ENCODE measurements at places on chromosomes 7 and 10. TPM values are rescaled to one million over a fixed set of nuclear protein-coding genes. Genes with fewer than 3 reads are reported as not detected.

DNA sequence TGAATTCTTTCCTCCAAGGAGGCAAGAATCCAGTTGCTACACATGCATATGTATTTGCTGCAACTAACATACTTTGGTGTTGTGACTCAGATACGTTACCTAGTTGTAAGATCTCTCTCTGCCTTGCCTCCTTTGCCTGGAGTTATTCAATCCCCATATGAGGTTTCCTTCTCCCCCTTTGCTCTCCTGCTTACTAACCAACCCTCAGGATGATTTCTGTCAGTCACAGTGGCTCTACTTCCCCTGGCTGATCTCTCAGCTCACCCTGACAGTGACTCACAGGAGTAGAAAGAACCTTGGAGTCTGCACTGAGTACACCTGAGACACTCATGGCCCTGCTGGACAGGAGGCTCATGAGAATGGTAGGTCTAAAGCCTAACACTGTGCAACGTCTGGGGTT, 92.0 kb downstream of the TMEM106B start:
- peak; percentile 50 for DNase-seq

MAT1A gene
- total RNA-seq = not detected

DNA sequence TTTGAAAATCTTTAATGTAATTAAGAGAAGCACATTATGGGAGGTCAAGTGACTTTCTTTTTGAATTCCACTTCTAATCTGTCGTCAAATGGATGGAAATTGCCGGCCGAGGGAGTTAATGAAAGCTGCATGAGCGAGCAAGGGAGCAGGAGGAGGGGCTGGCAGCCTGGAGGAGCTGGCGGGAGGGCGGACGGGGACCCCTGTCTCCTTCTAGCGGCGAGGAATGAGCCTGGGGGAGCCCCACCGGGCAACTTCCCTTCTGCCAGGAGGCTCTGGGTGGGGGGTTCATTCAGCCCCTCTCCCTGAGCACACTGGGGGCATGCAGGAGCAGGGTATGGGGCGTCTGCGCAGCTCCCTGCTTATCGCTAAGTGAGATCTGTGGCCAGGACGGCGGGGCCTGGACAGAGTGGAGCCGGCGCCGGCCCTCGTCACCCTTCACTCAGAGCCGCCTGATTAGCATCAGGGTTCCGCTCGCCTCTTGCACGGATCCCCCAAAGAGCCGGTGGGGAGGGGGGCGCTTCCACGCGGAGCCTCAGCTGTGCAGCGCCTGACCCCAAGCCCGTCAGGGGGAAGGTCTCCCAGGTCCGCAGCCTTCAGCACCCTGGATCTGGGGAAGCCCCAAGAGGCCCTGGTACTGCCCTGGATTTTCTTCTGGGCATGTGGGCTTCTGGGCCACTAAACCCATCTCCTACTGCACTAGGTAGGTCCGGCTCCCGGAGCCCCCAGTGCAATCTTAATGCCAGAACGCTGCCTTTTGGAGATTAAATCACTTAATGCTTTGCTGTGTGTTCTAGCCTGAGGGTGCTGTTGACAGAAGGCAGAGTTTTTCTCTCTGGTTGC, 680.8 kb downstream of the LRMDA start:
- DNase-seq = no peak

DNA sequence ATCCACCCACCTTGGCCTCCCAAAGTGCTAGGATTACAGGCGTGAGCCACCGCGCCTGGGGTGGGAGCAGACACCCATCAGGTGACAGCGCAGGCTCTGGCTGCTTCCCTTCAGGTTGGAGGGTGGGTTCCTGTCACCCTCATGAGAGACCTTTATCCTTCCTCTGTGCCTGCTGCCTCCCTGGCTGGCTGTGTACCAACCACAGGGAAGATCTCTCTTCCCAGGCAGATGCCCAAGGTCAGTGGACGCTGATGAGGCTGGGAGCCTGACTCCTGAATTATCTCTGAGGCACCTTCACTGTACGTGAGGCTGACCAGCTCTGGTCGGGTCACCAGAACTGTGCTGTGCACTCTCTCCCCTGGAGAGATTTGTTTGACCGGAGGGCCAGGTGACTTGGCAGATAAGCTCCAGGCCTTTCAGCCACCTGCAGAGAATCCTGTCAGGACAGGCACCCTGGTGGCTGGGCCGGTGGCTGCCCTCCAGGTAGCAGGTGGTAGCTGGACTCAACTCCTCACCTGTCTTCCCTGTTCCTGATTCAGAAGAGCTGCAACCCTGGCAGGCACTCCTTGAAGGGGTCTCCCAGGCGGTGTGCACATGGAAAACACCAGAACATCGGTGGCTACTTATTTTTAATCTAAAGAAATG, 251.9 kb downstream of the GLRX3 start:
- DNase-seq = no peak

- no peak for DNase-seq
Measured at GRCh38 chr7:35694161-35694783, 663 bp downstream of the HERPUD2 start.

GRCh38 chr10:70169649-70170364, 507 bp downstream of the SAR1A start:
- no peak for DNase-seq

- DNase-seq = no peak
Measured at GRCh38 chr7:37212051-37212450, 236.6 kb downstream of the ELMO1 start.

GRCh38 chr10:113442336-113442735, 110.5 kb upstream of the HABP2 start:
- no peak for DNase-seq

DNA sequence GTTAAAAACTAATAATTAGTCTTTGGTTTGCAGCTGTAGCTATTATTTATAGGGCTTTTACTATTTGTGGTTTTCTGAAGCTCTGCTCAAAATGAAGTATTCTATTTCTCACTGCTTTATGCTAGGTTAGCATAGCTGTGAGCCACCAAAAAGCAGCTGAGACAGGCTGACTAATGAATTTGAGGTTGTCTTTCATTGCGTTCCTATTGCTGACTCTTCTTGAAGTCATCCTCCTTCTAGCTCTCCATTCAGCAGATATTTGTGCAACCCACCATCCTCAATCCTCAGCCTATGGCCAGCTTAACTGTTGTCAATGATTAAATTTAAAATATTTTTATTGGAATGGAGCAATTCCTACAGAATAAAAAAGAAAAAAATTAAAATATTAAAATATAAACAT, 2.1 kb upstream of the RALA start:
- peak; percentile 81 for DNase-seq

GRCh38 chr7:141333459-141333858, 217.8 kb upstream of the AGK start:
- peak; percentile 34 for DNase-seq

DNA sequence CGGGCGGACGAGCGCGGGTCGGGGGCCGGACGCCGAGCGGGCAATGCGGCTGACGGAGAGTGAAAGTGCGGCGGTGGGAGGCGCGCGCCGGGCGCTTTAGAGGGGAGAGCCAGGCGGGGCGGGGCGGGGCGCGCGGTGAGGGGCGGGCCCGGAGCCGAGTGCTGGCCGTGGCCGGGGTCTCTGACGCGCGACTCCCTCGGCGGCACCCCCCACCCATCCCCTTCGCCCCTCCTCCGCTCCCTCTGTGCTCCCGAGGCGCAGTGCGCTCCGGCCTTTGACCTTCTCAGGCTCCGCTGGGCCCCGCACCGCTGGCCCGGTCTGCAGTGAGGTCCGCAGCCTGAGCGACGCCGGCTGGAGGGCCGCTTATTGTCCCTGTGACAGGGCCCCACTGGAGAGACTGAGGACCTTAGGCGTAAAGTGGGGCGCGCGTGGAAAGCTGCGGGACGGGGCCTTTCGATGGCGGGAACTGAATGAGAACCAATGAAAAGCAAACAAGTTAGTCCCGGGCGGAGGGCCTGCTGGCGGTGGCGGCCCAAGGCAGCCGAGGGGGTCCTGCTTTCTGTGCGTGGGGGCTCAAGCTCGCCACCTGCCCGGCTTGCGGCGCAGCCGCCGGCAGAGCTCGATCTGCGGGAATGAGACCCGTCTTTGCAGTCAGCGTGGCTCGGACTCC, at the start of gene CXCL12:
Gene CXCL12 (minus strand): TSS at position 72 of the 670 bp plus-strand sequence. CDS start 92 bp downstream, outside the sequence.
- no peak for DNase-seq

PPP1R17 gene
- not detected for total RNA-seq

DNA sequence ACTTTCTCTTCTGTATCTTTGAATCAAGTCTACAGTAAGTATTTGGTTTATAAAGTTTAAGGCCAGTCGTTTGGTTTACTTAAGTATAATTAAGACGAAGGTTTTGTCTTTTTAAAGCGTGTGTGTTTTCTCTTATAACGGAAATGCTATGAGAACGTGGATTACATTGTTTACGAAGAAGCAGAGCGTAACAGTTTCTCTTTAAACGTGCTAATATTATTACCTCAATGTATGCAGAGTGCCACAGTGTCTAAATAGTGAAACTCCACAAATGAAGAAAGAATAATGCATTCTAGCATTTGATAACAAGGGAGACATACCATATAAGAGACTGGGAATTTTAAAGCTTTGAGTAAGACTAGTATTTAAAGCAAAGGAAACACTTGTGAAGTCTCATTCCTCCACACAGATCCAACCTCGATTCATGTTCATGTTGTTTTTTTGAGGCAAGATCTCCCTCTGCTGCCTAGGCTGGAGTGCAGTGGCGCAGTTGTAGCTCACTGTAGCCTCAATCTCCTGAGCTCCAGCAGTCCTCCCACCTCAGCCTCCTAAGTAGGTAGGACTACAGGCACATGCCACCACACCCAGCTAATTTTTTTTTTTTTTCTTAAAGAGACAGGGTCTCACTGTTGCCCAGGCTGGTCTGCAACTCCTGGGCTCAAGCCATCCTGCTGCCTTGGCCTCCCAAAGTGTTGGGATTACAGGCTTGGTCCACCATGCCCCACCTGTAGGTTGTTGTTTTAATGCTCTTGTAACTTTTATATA, 75.1 kb downstream of the ANKRD61 start:
- peak; percentile 45 for DNase-seq

PRLHR gene
- not detected for total RNA-seq

- DNase-seq = no peak
Measured at GRCh38 chr10:122647383-122647968, 52.2 kb downstream of the C10orf120 start.

Measured in renal cortical epithelial cell (primary cell).